ENCODE measurements at places on chromosomes 6 and 20.

DNA sequence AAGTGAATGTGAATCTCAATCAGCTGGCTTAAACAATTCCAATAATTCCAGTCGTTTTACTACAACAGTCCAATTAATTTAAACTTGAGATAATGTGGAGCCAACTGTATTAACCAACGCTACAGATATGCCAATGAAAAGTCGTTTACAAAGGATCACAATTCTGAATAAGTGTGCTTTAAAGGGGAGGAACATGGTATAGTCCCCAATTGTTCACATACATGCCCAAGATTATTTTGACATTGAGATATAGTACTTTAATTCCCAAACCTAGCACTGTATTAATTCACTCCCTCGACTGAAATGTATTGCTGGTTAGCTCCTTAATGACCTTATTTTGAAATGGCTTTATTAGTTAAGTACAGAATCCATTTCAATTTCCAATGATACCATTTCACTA is 2.5 kb downstream of the AKIRIN2 start:
- DNase-seq, result no peak

- peak; percentile 65 for DNase-seq
Observed at GRCh38 chr6:157021993-157022740, 245.0 kb downstream of the ARID1B start.

DNA sequence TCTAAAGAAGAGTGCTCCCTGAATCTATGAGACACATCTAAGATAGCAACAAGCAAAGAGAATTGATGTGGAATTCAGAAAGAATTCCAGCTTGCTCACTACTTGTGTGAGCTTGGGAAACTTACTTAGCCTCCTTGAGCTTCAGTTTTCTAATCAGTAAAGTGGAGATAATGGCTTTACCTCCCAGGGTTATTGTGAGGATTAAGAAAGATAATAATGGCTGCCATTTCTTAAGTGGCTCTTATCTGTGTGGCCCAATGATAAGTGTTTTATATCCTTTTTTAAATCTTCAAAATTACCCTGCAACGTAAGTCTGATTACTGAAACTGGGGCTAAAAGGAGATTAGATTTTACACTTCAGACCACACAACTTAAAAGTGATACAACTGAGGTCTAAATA is 418.5 kb downstream of the LMBRD1 start:
- DNase-seq, result no peak

- no peak for DNase-seq
Observed at GRCh38 chr6:142926177-142926493, 18.8 kb downstream of the HIVEP2 start.

- no peak for DNase-seq
Observed at GRCh38 chr6:101640131-101640530, 246.6 kb downstream of the GRIK2 start.

GRCh38 chr6:67952121-67952520 is 683.0 kb upstream of the ADGRB3 start:
- no peak for DNase-seq

DNA sequence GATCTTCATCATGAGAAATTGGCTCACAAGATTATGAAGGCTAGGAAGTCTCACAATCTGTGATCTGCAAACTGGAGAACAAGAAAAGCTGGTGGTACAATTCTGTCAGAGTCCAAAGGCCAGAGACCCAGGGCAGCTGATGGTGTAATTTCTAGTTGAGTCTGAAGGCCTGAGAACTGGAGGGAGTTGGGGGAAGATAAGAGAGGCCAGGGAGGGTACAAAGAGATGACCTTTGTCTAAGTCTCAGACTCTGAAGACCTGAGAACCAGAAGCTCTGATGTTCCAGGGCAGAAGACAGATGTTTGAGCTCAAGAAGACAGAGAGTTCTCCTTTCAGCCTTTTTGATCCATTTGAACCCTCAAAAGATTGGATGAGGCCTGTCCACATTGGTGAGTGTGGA is 280.6 kb downstream of the HDGFL1 start:
- no peak for DNase-seq

DNA sequence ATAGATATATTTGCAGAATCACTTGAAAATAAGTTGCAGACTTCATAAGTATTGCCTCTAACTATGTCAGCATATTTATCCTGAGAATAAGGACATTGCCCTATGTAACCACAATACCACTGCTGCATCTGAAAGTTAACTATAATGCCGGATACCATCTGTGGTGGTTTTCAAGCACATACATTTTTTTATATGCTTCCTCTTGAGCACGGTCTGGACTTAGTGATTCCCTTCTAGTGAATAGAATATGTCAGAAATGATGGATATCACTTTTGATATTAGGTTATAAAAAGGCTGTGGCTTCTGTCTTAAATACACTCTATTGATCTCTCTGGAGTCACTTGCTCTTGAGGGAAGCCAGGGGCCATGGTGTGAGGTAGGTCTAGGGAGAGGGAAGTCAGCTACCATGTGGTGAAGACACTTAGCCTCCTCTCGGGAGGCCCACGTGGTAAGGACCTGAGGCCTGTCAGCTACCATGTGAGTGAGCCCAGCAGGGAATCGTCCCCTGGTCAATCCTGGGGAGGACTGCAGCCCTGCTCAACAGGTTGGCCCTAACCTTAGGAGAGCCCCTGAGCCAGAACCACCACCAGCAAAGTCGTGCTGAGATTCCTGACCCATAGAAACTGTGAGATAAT is 57.5 kb downstream of the CCDC170 start:
- no peak for DNase-seq

- DNase-seq, result no peak
Observed at GRCh38 chr20:18754030-18754652, 59.4 kb upstream of the SCP2D1 start.

DNA sequence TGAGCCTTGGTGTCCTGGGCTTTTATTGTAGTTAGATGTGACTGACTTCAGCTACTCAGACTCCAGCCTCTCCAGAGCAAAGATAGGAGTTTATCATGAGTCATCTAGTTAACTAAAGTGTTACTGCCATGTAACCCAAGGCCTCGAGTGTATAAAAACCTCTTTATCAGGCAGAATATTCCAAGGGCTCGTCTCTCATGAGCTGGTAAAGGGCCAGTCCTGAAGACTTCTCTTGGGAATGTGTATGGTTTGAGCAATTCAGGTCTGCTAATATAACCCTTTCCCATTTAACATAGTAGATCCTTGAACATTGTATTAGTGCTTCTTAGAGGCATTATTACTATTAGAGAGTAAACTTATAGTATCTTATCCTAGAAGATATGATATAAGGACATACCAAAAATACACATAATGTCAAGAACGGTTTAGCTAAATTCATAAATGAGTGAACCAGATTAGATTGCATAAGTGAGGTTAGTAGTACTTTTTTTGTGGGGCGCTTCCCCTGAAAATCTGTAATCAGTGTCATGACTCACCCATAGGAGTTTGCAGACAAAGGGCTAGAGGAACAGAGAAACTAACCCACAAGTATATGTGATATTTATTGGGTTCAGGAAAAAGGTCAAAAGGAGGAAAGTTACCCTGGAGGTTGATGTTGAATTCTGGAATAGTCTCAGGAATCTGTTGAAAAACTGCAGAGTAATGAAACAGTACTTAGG is 16.0 kb downstream of the DSE start:
- no peak for DNase-seq

DNA sequence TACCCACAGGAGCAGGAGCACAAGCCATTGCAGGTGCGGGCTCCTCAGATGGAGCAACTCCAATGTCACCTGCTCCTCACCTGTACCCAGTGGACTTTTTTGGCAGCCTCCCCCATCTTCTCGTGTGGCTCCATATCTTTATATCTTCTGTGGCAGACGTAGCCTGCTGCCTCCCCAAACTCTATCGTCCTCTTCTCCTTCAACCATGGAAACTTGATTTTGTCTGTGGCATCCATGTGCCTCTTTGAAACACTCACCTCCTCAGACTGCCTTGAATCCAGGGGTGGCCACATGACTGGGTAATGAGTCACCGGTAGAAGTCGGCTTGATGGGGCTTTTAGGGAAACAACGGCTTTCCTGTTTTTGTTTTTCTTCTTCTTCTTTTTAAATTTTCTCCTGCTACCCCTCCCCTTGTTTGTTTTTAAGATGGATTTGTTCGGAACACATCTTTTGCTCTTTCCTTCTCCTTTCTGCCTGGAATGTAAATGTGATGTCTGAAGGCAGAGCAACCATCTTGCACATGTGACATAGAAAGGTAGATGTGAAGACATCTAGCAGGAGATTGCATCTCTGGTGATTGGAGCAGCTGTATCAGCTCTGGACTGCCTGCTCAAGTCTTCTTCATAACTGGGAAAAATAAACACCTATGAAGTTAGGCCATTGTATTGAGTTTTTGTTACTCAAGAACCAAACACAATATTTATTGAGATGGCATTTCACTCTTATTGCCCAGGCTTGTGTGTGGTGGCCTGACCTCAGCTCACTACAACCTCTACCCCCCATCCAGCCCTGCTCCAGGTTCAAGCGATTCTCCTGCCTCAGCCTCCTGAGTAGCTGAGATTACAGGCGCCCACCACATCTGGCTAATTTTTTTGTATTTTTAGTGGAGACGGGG is 69.9 kb upstream of the DDR1 start:
- DNase-seq, result no peak

DNA sequence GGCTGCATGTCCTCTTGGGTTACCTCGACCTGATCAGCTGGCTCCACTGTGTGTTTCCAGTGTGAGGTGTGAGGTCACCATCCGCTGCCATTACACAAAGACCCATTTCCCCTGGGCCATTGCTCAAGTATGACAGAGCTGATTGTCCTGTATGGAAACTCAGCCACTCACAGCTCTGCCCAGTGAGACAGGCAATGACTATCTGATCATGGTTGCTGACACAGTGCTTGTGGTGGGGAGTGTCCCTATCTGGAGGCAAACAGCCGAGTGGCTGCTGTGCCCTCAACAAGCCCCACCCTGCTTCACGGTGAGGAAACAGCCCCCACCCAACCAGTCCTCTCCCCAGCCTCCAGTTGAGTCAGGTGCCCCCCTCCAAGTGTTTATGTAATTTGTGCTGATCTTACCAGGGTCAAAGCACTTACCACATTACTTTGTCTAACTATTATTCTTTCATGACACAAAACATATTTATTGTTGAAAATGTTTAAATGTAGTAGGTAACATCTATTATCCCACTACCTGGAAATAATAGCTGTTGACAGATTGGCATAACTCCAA is 11.7 kb upstream of the MAPK13 start:
- peak; percentile 69 for DNase-seq
